Stimulated activated CD4-positive, alpha-beta T cell treated with anti-CD3 and anti-CD28 coated beads, TNF-alpha, amount 100 ng/mL, for 24 hours (primary cell): ENCODE measurements at places on chromosomes 12 and 14.

- DNase-seq = no peak
Measured at GRCh38 chr12:31651893-31652521, 7.5 kb upstream of the ETFBKMT start.

- DNase-seq = no peak
Measured at GRCh38 chr14:50230401-50230700, 1.0 kb downstream of the SOS2 start.

DNA sequence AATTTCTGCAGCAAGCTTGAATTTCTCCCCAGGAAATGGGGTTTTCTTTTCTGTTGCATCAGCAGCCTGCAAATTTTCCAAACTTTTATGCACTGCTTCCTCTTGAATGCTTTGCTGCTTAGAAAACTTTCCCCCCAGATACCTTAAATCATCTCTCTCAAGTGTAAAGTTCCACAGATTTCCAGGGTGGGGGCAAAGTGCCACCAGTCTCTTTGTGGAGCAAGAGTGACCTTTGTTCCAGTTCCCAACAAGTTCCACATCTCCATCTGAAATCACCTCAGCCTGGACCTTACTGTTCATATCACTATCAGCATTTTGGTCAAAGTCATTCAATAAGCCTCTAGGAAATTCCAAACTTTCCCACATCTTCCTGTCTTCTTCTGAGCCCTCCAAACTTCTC is 241.6 kb upstream of the TMTC1 start:
- DNase-seq = no peak

DNA sequence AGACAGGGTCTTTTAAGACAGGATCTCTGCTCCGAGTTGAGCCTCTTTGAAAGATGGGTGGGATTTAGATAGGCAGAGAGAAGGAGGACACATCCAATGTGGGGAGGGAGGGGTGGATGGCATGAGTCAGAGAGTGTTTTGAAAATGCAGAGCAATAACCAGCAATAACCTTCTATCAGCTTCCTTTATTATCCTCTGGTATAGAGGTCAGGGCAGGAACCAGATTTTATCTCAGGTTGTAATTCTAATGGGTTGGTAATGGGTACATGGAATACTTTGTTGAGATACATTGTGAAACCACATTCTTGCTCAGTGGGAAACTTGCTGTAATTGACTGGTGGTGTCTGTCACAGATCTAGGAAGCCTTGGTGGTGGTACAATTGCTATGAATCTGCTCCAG is 37.6 kb upstream of the CCDC63 start:
- no peak for DNase-seq

DNA sequence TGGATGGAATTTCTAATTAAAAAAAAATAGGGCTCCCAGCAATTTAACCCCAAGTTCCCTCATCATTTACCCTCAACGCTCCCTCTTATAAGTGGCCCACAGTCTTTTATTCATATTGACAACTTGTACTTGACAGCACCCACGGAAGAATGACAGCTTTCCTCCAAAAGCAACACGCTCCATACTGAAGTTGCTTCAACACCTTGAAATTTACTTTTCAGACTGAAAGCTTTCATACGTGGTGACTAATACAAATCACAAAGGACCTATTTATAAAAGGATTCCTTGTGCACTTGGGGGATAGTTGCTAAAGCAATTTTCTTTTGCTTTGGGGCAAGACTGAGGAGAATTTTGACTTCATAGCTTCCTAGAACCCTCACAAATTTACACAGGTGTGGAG is 1629.4 kb upstream of the SEL1L start:
- DNase-seq = no peak

GRCh38 chr14:80315681-80316080 is 104.4 kb upstream of the DIO2 start:
- no peak for DNase-seq

GRCh38 chr12:77122661-77123060 is 57.3 kb upstream of the E2F7 start:
- DNase-seq = no peak

- no peak for DNase-seq
Measured at GRCh38 chr12:26614011-26614616, 218.9 kb downstream of the ITPR2 start.

DNA sequence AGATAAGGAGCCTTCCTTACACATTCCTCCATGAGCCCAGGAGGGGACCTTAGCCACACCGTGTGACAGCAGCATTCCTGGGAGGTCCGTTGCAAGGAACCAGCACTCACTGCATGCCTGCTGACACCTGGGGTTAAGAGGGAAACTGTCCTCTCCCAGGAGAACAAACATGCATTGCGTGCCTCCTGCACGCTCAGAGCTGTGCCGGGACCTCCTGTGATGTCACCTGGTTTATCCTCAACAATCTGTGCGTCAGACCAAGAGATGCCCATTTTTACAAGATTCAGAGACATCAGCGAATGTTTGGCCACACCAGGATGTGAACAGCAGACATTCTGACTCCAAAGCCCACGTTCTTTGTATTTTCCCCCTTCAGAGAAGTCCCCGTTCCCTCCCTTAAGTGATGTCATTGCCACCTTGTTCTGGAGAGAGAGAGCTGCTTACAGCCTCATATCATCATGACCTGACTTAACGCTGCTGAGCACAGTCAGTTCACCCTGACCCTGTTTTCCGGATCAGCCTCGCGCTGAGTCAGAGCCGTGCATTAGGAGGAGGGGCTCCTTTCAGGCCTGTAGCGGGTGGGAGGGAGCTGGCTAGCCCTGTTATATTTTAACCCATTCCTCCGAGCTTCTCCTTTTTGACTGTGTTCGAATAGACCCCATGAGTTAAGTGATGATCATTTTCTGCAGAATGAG is 36.2 kb downstream of the TMEM120B start:
- DNase-seq = no peak

DNA sequence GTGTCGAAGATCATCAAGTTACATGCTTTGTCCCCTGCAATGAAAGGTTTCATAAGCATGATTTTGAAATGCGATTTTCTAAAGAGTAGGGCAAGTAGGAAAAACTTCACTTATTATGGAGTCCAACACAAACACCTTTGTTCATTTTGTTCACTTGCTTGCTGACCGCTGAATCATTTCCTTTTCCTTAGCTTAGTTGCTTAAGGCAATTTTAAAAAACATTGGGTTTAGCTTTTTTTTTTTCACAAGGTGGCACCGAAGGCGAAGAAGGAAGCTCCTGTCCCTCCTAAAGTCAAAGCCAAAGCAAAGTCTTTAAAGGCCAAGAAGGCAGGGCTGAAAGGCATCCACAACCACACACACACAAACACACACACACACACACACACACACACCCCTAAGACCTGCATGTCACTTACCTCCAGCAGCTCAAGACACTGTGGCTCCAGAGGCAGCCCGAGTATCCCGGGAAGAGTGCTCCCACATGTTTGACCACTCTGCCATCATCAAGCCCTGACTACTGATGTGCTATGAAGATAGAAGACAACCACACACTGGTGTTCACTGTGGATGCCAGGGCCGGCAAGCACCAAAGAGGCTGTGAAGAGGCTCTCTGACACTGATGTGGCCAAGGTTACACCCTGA is 11.4 kb downstream of the MANSC1 start:
- no peak for DNase-seq

- DNase-seq = no peak
Measured at GRCh38 chr12:128004383-128004938, 262.5 kb upstream of the TMEM132C start.

- no peak for DNase-seq
Measured at GRCh38 chr12:58342736-58343135, 401.4 kb downstream of the ATP23 start.

DNA sequence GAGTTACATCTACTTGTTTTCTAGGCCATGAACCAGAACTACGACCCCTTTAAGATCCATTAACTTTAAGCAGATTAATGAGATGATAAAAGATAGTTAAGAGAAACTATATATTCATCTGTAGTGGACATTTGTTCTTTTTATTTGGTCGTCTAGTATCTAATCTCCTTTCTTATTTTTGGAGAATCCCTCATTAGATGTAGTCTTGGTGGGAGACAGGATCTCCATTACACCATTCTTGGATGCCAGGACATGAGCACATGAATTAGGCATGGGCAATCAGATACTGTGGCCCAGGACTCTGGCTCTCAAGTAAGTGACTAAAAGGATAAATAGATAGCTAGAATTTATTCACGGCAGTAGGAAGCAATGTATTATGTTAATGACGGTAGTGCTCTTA is 245.0 kb downstream of the ATP23 start:
- DNase-seq = no peak
